ENCODE measurements at places on chromosomes 7 and 10.

- H3K4me1 ChIP-seq: no peaks in the 10 kb centered on the region
- no peaks in the 10 kb centered on the region for H3K36me3 ChIP-seq
- no peak overlapping the region for H3K4me3 ChIP-seq
- H3K27me3 ChIP-seq: no peaks in the 10 kb centered on the region
Measured at GRCh38 chr10:2686691-2687090, 380.7 kb upstream of the PFKP start.

DNA sequence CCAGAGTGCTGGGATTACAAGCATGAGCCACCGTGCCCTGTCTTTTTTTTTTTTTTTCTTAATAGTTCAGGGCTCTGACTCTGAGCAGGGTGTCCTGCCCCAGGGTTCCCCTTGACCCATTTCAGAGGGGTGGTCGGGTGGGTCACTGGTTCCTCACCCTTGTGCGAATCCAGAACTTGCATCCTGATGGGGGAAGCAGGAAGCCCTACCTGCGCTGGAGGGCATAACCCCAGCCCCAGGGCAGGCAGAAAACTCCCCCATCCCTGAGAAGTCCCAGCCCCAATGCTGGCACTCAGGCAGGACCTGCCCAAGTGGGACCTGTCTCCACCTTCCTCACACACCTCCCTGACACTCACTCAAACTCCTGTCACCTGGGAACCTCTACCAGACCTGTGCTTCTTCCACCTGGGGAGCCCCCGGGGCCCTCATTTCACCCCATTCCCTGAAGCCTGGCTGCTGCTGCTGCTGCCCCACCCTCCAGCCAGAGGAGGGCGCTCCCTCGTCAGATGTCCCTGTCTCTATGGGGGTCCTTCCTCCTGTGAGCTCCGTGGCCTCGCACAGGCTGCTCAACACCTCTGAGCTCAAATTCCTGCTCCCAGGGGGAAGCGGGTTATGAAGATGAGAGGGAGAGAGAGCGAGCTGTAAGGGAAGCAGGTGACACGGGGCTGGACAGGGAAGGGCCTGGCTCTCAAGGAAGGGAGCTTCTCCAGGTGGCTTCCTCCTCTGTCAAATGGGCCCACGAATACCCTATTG, 15.1 kb upstream of the ZNF273 start:
- peak; percentile 46 for DNase-seq
- H3K4me3 ChIP-seq: peak overlapping the region; percentile 72
- peaks cover 10% of the 10 kb centered on the region for H3K4me1 ChIP-seq
- peak overlapping the region; percentile 37 for H3K27ac ChIP-seq

GRCh38 chr7:4725014-4725849, 43.1 kb downstream of the FOXK1 start:
- peak overlapping the region; percentile 86 for H3K4me3 ChIP-seq
- peaks cover 53% of the 10 kb centered on the region for H3K4me1 ChIP-seq

DNA sequence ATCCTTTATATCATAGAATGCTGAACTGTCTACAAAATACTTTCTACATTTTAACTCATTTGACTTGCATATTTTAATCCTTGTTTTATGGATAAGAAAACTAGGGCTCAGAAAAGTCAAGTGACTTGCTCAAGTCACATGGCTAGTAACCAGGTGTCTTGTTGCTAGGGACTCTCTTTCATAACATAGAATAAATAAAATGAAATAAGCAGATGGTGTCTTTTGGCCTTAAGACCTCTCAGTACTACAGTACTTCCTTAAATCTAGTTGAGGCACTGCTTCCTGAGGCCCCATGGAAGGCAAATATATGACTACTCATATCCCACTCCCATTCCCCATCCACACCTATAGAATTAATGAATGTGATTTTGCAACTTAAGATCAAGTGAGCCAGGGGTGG, 87.9 kb downstream of the CDK6 start:
- H3K4me3 ChIP-seq: no peak overlapping the region
- H3K36me3 ChIP-seq: peaks cover 45% of the 10 kb centered on the region
- no peaks in the 10 kb centered on the region for H3K27me3 ChIP-seq

DNA sequence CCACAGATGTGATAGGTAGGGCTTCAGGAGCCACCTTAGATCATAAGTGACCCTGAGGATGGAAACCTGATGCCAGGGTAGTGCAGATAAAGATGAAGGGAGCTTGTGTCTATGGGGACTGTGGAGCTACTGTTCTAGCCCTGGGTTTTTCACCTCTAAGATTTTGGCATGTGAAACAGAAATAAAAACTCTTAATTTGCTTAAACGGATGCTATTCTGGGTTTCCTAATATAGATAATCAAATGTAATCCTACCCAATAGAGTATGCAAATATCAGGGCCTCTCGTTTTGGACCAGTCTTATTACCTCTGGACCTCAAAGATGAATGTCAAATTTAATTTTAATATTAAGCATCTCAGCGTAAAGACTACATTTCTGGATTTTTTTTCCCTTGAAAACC, 49.3 kb downstream of the ABCB4 start:
- no peak for DNase-seq
- H3K4me3 ChIP-seq: no peak overlapping the region
- no peak overlapping the region for H3K27ac ChIP-seq
- peaks cover 6% of the 10 kb centered on the region for H3K27me3 ChIP-seq

DNA sequence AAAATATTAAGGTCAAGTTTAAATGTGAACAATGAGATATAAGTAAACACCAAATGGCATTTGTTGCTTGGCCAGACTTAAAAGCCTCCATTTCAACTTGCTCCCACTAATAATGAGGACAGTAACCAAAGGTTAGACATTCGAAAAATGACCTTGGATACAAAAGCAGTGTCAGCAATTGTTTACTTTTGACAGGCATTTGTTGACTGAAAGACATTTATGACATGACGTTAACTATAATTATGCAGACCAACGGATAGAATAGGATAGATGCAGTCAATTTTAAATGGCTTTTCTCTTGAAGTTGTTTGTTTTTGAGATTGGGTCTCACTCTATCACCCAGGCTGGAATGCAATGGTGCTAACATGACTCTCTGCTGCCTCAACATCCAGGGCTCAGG, 6.3 kb upstream of the WNT16 start:
- H3K4me3 ChIP-seq: no peak overlapping the region
- H3K36me3 ChIP-seq: no peaks in the 10 kb centered on the region
- no peak overlapping the region for H3K27ac ChIP-seq
- no peaks in the 10 kb centered on the region for H3K4me1 ChIP-seq
